ENCODE measurements at places on chromosomes 3 and 15.
A peak's percentile ranks its signal among the peaks of the same experiment; 100 is the strongest.

DNA sequence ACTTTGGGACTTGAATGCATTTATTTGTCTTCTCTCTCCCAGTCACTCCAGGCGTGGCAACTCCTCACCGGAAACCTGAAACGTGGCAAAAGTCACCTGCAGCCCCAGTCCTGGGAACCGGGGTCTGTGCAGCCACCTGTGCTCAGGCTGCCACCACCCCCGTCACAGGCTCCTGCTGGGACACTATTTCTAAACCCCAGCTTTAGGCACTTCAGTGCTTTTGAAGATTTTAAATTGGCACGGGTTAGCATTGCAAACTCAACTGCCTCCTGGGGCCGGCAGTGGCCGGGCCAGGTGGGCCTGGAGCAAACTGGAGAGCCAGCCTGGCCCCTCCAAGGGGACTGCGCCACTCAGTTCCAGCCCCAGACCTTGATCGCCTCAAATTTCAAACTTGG is 146.7 kb upstream of the IQSEC1 start:
- no peak for DNase-seq

- DNase-seq, result peak; percentile 51
Observed at GRCh38 chr3:141460097-141460704, 26.6 kb upstream of the RASA2 start.

DNA sequence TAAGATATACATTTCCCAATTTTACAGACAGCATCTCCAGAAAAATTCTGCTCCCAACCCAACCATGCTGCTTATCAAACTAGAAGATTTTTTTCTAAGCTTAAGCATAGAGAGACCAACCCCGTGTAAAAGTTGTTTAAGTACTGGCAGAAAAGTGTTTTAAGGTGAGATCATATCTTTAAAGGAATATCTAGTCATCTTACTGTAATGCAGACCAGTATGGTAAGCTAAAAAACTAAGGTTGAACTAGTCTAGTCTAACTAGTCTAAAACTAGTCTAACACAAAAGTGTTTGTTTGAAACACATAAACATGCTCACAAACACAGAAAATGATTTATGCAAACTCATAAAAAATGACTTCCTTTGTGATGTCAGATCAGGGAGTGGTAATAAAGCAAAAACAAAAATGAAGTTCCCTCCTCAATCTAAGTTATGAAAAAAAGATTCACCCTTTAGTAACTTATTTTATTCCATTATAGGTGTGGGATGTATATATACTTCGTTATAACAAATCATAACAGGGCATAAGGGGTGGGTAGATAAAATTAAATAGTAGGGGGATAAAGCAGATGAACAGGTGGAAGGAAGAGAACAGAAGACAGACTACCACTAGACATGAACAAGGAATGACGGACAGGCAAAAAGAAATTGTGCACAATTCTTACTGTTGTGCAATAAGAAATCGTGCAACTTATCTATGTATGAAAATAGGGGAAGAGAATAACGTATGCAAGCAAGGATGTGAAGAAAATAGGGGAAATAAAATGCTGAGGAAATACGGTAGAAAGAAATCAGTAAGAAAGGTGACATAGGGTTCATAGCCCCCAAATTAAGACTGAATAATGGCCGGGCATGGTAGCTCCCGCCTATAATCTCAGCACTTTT is 10.0 kb downstream of the MYO5A start:
- DNase-seq, result no peak

DNA sequence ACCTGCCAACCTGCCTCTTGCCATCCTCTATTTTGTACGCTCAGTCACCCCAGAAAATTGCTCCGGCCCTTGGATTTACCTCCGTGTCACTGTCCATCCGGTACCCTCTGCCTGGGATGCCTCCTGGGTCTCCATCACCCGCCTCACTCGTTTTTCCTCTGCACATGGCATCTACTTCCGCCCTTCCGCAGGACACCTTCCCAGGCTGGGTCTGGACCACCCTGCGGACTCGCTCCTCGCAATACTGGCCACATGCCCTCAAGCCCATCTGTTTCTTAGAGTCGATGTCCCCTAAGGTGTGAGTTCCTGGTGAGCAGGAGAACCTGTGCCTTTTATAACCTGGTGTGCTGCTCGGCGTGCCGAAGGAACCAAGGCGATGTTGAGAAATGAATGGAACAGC is 58.5 kb downstream of the APBA2 start:
- DNase-seq, result no peak

GRCh38 chr3:131324923-131325322 is 56.7 kb upstream of the NUDT16 start:
- no peak for DNase-seq

- DNase-seq, result no peak
Observed at GRCh38 chr3:42184651-42185443, 81.1 kb downstream of the CCK start.

DNA sequence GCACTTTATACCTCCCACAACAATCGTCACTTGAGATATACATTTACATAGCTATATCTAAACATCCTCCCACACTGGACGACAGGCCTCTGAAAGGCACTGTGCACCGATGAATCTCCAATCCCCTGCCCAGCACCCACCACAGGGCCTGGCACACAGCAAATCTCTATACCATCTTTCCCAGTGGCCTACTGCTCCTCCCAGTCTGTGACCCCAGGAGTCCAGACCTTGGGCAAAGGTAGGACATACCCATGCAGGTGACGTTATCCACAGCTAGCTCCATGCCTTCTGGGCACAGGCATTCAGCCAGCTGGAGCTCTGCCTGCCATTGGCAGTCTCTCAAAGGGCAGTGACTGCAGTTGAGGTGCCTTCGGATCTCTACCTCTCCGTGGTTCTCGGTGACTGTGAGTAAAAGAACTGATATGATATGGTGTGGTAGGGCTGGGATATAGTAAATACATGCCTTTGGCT is 5.8 kb downstream of the LTK start:
- peak; percentile 49 for DNase-seq

GRCh38 chr3:178437236-178437635 is 99.0 kb upstream of the KCNMB2 start:
- DNase-seq, result no peak

DNA sequence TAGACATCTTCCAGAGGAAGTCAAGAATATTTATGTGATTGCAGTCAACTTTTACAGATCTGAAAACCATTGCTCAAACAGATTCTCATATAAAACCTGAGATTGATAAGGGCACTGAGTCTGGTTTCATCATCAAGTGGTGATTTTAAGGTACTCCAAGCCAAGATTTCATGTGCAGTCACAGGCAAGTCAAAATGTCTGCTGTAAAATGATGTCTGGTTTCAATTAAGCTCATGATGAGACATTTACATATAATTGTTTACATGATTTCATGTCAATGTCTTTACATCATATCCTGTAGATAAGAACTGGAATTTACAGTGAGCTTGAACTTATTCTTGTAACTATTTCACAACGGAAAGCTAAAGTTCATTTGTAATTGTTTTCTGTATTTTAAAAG is 1215.5 kb downstream of the ROBO2 start:
- no peak for DNase-seq

DNA sequence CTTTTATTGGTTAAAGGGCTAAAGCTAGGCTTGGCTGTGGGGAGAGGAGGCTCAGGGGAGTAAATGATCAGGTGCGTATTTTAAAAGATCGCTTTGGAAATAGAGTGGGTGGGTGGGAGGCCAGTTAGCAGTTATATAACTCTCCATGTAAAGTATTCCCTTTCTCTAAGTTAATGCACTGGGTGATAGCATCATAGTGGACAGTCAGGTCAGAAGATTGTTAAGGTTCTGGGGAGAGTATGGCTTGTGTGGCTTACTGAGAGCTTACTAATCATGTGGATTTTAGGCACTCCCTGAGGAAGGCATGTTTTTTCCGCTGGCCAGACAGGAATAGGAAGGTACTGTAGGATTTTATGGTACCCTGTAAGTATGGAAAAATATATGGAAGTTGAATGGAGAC is 6.3 kb upstream of the EIF3J start:
- no peak for DNase-seq

GRCh38 chr3:138675393-138675792 is 66.8 kb downstream of the FAIM start:
- DNase-seq, result no peak

DNA sequence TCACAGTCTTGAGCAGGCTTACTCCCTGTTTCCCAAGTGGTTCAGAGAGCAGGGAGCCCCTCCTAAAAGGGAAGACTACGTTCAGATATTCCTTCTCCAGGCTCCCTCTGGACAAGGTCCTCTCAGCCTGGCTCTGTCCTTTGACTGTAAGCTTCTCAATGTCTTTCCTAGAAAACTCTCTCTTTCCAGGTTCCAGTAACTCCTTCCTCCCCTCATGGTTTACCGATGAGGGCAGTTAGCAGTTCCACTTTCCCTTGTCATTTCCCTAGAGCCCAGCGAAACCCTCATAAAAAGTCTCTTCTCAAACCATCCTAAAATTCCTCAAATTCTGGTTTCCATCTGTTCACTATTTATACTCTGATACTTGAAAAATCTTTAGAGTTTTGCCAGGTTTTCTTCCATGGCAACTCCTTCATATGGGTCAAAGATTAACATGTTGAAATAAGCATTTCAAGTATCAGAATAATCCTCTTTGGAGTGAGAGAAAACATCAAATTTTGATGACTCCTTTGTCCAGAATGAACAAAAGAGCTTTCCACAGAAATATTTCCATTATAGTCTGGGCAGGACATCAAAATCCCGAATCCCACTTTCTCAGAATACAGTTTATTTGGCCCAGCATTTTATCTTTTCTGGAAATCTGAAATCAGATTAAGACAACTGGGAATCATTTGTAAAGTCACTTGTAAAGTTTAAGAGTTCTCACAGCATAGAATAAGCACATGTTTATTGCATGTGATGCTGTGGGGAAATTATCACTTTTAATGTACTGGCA is 599.4 kb downstream of the UNC13C start:
- DNase-seq, result no peak

DNA sequence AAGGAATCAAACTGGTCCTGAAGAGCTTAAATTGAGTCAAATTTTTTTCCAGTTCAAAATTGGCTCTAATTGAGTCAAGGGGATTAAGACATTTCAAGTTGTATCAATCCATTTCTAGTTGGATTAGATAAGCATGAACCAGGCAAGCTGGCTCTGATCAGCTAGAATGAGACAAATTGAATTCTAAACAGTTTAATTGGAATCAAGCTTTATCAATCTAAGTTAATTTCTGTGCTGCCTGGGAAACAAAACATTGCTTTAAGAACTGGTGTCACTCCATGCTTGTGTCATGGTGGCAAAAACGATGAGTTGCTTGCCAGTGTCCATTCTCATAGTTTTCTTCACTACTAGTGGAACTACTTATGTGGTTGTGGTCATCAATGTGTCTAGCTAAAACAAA is 116.8 kb downstream of the TGFBR2 start:
- no peak for DNase-seq

- no peak for DNase-seq
Observed at GRCh38 chr3:192795021-192795420, 67.7 kb upstream of the FGF12 start.

DNA sequence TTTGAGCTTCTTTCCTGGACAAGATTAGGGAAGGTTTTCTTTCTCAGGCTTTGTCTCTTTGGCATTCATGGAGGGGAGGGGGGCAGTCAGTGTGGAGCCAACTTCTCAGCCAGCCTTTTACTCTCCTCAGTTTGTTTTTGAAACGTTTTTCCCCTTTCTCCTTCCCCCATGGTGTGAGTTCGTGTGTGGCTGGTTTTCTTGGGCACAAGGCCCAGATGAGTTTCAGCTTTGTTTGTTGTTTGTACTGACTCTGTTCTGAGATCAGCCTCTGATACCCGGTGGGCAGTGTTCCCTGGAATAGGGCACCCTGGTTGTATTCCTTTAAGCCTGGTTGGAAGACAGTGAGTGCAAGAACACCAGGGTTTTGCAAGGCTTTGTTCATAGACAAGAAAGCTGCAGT is 168.2 kb upstream of the RARB start:
- no peak for DNase-seq

GRCh38 chr15:85504749-85505676 is 124.6 kb downstream of the AKAP13 start:
- no peak for DNase-seq

DNA sequence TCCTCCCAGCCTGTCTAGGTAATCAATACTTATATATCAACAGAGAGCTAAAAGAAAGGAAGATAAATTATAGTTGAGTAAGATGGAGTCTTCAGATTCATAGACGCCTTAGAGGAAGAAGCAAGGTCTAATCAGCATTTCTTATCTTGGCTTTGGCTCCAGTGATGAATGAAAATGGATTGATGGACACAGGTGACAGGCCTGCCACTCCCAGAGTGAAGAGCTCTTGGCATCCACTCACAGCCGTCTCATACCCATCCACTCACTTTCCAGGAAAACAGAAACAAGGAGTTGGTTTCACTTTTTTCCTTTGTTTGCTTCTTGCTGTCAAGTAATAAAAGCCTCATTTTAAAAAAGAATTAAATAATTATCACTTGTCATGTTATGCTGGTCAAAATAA is 168.2 kb downstream of the MFSD1 start:
- DNase-seq, result no peak

GRCh38 chr15:48494631-48495030 is 150.9 kb downstream of the FBN1 start:
- no peak for DNase-seq

DNA sequence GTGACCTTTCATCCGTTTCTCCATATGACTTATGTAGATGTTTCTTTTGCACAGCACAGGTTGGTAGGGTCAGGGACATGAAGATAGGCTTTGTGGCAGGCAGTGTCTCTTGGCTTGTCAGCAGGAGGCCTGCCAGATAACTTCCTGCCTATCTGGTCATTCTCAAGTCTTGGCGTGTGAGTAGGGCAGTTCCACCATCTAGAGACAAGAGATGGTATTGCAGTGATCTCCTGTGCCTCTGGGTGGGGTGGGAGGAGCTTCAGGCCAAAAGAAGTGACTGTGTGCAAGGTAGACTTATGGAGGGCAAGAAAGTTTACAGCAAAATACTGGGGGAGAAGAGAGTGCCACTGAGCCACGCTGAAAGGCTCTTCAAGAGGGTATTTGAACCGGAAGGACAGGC is 11.0 kb downstream of the TEX264 start:
- peak; percentile 26 for DNase-seq

GRCh38 chr3:108554913-108555571 is 34.2 kb downstream of the CIP2A start:
- no peak for DNase-seq

- peak; percentile 42 for DNase-seq
Observed at GRCh38 chr3:71926262-71926600, 141.3 kb upstream of the PROK2 start.

GRCh38 chr3:71718072-71718471 is 7.1 kb downstream of the EIF4E3 start:
- no peak for DNase-seq

DNA sequence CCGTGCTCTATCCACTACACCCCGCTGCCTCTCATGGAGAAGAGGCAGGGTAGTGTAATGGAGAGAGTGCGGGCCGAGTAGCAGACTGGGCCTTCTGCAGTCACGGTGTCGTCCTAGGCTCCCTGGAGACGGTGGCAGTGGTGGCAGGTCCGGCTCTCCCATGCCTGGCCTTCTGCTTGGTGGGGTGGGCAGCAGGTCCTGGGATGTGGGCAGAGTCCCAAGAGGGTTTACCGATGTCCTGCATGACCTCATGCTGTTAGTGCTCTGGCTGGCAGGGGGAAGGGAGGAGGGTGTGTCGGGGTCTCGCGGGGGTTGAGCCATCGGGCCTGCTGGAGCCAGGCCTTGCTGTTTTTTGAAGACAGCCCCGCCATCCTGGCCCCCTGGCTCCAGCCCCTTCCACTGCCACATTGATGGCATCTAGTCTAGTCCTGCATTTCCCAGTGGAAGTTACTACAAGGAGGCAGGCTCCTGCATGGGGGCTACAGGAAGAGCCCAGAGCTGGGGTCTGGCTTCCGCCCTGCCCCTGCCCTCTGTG is 73.6 kb upstream of the SEC13 start:
- no peak for DNase-seq

GRCh38 chr3:16178628-16178988 is 4.1 kb downstream of the GALNT15 start:
- no peak for DNase-seq
